Bone marrow (tissue), 2 donors: ENCODE measurements at places on chromosomes 6 and 20.

GRCh38 chr20:21325296-21325695 is 22.2 kb downstream of the XRN2 start:
- peak; percentile 37 for DNase-seq

DNA sequence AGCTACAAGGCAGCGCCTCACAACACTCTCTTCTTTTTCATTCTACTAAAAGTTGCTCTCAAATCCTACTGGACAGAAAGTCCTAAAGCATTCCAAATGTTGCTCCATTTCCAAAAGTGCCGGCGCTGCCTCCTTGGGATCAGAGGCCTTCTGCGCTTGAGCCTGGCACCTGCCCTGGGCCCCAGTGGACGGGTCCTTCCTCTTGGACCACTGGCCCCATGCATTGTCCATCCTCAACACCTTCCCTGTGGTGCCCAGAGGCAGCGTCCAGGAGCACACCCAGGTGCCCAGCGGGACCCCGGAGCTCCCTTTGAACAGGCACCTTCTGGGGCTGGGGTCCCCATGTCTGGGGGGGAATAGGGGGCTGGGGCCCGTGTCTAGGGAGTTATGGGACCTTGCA is 205.2 kb downstream of the ERMARD start:
- DNase-seq, result no peak

- no peak for DNase-seq
These were observed 38.9 kb upstream of the CD2AP start for GRCh38 chr6:47438481-47439347.

GRCh38 chr20:6135347-6135746 is 12.5 kb upstream of the FERMT1 start:
- DNase-seq, result no peak

GRCh38 chr6:126153661-126154060 is 167.3 kb downstream of the TRMT11 start:
- DNase-seq, result no peak

- DNase-seq, result no peak
These were observed 360.6 kb upstream of the MAP3K7 start for GRCh38 chr6:90947184-90948064.

- DNase-seq, result no peak
These were observed 79.9 kb downstream of the SEL1L2 start for GRCh38 chr20:13910492-13910891.
